ENCODE measurements at places on chromosomes 1 and 21. TPM values are rescaled to one million over a fixed set of nuclear protein-coding genes. Genes with fewer than 3 reads are reported as not detected.

Gene MATN1
- 0.93 TPM for total RNA-seq

Gene APCS
- total RNA-seq, result not detected

Gene CRP
- not detected for total RNA-seq

Gene GJA4
- not detected for total RNA-seq

Gene MIB2
- total RNA-seq, result 27.6 TPM

Gene TNFAIP8L2
- total RNA-seq, result 9.3 TPM

Gene FAM163A
- not detected for total RNA-seq

Gene MARK1
- total RNA-seq, result 3.8 TPM

Data from activated B cell treated with CpG ODN at 0.5 μM for 24 hours (primary cell).